ENCODE measurements at places on chromosomes 6 and 20.

DNA sequence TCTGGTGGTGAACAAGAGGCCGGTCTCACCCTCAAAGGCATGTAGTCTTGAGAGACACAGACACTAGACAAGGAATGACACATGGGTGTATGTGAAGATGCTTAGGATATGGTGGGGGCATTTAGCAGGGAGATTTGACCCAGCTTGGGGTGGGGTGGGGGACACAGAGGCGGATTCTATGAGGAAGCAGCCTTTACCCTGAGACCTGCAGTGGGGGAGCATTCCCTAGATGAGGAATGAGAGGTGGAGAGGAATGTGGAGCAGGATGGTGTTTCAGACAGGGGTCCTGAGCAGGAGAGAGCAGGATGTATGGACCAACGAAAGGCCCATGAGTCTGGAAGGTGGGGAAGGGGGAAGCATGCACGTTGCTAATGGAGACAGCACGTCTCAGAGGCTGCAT, 57.8 kb downstream of the PHACTR3 start:
- DNase-seq, result no peak

DNA sequence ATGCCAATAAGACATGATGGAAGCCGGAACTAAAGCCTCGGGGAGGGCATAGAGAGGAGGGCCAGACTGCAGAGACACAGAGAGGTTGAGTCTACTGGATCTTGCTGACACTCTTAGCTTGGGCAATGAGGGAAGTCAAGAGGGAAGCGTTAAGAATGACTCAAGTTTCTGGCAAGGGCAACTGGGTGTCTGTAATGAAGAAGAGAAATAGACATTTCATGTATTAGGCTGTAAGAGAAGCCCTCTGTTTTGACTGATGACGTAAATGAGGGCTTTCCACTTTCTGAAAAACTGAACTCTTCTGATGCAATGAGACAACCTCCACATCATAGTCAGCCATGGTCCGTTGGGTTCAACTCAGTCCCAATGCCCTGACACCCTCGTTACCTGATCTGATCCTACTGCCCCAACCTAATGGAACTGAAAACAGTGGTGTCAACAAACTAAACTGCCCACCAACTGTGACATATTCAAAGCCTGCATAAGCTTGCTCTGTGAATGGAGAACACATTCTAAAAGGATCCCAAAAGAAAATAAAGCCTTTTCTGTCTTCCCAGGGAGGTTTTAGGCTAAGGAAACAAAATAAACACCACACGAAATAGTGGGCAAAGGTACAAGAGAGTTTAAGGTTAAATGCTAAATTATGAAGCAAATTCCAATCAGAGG, 45.8 kb upstream of the PNRC1 start:
- no peak for DNase-seq

DNA sequence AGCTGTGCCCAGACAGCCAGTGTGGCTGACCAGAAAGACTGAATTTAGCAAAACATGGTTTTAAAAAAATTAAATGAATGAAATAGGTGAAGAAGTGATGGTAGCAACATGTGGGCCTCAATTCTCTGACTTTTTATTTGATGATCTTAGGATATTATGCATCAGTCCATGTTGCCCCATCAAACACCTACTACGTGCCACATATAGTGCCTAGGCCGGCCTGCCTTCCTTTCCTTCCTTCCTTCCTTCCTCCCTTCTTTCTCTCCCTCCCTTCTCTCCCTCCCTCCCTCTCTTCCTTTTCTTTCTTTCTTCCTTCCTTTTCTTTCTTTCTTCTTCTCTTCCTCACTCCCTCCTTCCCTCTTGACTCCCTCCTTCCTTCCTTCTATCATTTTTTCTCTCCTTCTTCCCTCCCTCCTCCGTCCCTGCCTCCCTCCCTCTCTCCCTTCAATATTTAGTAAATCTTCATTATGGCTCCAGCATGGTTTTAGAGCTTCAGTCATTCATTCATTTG, 209.8 kb downstream of the TSHZ2 start:
- no peak for DNase-seq

- no peak for DNase-seq
Observed at GRCh38 chr6:156359912-156360311, 417.3 kb upstream of the ARID1B start.

- DNase-seq, result peak; percentile 38
Observed at GRCh38 chr20:58179432-58180099, 48.9 kb downstream of the ANKRD60 start.

GRCh38 chr6:67908379-67908778, 726.7 kb upstream of the ADGRB3 start:
- no peak for DNase-seq

GRCh38 chr6:20605061-20605460, 70.8 kb downstream of the CDKAL1 start:
- DNase-seq, result no peak

GRCh38 chr6:101799531-101799930, 406.0 kb downstream of the GRIK2 start:
- no peak for DNase-seq

DNA sequence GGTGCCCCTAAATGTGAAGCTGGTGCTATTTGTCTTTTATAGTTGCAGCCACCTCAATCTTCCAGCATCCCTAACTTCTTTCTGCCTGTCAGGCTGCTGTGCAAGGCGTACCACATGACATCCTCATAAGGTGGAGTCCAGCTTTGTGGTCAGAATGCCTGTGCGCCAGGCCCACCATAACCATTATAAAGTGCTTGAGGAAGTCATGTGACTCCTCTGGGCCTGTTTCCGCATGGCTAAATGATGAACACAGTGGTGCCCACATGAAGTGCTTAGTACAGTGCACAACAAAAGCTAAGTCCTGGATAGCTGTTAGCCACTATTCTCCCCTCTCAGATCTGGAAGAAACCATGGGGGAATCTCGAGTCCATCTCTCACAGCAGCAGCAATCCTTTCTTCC, 75.6 kb downstream of the INSM1 start:
- no peak for DNase-seq

- DNase-seq, result no peak
Observed at GRCh38 chr6:114327074-114327473, 15.7 kb downstream of the HS3ST5 start.

- DNase-seq, result no peak
Observed at GRCh38 chr6:40988634-40989033, 50.4 kb downstream of the UNC5CL start.
